ENCODE measurements at places on chromosomes 12 and 14.

DNA sequence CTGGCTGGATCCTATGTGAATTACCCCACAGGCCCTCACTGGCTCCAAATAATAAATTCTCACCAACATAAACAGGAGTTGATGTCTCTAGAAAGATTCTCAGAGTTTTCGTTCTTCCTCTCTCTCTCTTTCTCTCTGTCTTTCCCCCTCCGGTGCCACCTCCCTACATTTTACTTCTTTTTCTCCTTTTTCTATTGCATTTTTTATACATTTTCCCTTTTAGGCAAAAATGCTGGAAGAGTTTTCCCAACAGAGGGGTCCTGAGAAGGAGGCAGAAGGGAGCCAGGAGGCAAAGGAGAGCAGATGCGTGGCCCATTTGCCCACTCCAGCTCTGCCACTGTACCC, 826 bp upstream of the HOXC6 start:
- DNase-seq: no peak

DNA sequence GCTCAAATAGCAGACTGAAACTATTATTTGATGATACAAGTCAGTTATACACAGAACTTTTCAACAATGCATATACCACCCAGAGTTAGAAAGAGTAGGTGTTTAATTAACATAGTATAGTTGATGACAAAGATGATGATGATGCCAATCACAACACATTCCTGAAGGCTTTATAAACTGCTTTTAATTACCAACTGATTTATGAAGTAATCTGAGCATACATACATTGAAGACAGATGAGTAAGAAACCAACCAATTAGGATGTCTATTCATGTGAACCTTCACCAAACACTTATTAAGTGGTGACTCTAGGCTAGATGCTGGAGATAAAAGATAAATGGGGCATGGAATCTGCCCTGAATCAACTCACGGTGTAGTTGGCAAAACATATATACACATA, 600.9 kb upstream of the FLRT2 start:
- DNase-seq: no peak

GRCh38 chr14:73462048-73462715, 3.8 kb upstream of the NUMB start:
- no peak for DNase-seq

DNA sequence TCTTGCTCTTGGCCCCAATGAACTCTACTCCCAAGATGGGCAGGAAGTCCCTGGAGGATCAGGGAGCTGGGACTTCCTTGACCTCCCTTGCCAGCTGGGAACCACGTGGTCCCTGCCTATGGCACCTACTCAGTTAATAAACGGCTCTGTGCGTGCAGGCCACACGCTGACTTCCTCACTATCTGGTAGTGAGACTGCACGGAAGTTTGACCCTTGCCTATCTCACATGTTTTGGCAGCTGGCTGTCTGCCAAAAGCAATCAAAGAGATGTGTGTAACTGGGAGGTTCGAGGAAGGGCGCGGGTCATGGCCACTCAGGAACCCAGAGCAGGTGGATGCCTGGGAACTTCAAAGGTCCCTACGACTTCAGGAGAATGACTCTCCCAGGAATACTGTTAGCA, 57.9 kb downstream of the RFLNA start:
- no peak for DNase-seq

DNA sequence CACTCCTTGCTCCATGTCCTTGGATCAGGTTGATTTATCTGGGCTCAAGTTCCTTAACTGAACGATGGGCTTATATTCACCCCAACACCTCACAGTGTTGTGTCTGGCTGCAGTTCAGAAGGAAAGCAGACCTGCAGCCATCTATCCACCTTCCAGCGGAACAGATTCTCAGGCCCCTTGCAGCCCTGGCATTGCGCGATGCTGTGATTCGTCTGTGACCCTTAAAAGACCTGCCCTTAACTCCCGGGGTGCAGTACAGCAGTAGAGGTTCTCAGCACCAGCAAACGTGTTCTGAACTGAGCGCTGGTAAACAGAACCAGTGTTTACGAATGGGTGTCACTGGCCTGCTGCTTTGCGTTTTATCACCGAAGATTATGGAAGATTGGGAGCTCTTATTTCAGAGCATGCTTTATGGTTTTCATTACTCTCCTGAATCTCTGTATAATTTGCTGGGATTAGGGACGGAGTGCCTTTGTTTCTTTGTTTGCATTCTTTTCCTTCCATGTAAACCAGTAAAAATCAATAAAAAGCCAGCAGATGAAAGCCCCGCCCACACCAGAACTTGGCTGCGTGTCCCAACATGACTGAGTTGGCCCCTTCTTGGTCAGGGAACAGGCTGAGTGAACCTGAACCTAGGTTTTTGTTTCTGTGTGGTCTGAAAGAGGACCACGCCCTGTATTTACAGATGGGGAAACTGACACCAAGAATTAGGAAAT, 286.7 kb upstream of the CRY1 start:
- DNase-seq: no peak

DNA sequence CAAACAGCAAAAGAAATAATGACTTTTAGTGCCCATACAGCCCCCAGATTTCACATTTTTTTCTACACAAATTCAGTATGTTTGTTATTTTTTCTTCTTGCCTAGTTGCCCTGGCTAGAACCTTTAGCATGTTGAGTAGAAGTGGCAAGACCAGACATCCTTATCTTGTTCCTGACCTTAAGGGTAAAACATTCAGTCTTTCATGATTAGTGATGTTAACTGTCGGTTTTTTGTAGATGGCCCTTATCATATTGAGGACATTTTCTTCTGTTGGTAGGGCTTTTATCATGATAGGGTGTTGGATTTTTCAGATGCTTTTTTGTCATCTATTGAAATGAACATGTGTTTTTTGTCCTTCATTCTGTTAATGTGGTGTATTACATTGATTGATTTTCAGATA, 17.1 kb downstream of the IRAK3 start:
- DNase-seq: no peak

GRCh38 chr14:81265636-81266169, 44.9 kb upstream of the GTF2A1 start:
- no peak for DNase-seq

DNA sequence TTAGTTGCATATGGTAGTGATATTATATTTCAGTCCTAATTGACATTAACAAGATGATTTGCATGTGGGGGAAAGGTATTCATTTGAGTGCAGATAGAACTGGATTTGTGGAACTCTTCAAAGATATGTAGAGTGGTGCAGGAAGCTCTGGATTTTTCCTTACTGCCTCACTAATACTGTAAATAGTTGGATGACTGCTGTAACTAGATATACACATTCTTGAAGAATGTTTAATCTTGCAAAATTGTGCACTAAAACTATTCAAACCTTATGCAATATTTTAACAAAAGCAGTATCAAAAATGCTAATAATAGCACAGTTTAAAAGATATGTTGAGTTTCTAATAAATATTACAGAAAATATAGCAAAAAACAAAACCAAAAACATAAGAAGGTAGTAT, 43.1 kb upstream of the ATF7IP start:
- no peak for DNase-seq

GRCh38 chr14:51951656-51952055, 37.7 kb upstream of the RTRAF start:
- no peak for DNase-seq

DNA sequence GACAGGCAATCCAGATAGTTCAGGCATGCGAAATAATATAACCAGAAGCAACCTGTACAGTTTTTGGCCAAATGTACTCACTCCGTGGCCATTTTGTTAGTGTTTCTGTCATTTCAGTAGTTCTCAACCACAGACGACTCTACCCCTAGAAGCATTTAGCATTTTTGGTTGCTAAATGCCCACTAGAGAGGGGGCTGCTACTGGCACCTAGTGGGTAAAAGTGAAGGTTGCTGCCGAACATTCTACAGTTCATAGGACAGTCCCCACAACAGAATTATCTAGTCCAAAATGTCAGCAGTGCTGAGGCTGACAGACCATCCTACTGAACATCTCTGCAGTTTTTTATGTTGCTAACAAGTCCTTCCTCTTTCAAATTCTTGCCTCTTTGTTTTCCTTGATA, 107.4 kb downstream of the TSHR start:
- DNase-seq: no peak

DNA sequence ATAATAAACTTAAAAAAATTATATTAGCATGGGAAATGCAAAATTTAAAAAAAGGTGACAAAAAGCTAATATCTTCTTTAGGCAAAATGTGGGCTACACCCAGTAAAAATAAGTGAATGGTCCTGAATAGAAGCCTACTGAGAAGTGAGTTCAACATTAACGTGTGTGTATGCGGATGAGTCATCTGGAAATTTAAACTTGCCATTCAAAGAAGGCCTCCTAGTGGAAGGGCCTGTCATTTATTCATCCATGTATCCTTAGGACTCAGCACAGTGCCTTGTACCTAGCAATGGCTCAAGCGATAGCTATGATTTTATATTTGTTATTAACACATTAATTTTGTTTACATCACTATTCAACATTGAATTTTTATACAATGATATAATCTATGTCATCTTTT, 226.2 kb downstream of the NUBPL start:
- DNase-seq: no peak

- no peak for DNase-seq
These were observed 754.1 kb downstream of the NOVA1 start for GRCh38 chr14:25843481-25844470.

DNA sequence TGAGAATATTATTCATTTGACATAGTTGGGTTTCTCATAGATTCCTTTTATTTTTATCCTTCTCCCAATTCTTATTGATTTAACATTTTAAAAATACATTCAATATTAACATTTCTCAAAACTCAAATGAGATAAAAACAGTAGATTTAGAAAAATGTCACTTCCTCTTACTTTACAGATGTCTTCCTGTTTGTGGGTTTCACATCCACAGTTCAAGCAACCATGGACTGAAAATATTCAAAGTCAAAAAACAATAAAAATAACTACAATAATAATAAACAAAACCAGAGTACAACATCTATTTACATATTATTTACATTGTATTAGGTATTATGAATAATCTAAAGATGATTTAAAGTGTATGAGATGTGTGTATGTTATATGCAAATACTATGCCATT, 111.3 kb upstream of the SLC16A7 start:
- DNase-seq: no peak
